EL (cell line): ENCODE measurements at places on chromosomes 2 and 18.

GRCh38 chr18:49747876-49748275 is 65.5 kb downstream of the ACAA2 start:
- DNase-seq, result peak; percentile 24

DNA sequence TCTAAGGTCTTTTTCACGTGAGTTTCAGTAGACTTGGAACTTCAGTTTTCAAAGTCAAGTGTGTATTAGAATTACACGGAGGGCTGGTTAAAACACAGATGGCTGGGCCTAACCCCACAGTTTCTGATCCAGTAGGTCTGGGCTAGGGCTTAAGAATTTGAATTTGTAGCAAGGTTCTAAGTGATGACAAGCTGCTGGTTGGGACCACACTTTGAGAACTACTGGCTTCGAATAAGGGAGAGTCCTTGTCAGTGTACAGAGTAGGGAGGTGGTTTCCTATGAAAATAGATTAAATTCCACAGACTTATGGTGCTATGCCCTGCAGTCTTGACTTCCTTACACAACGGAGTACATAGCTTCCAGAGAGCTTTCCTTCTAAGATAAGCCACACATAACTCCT is 4.5 kb downstream of the RHOB start:
- no peak for DNase-seq

GRCh38 chr18:54805571-54806334 is 22.5 kb upstream of the RAB27B start:
- DNase-seq, result peak; percentile 85

DNA sequence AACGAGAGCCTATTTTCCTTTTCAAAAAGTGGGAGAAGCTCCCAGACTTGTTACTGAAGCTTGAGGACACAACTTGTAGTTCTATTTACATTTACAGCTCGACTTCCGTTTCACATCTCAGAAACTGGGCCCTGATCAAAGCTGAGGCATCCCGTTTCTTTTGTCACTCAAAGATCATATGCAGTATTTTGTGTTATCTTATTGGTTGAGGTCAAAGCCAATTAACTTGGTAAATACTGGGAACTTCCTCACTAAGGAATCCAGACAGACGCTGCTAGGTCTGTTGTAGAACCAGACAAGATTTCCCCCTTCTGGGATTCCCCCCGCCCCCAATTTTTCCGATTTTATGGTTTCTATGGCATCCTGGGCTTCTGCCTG is 50.3 kb downstream of the TSN start:
- DNase-seq, result no peak

- DNase-seq, result no peak
Measured at GRCh38 chr2:94870440-94871225, 597 bp upstream of the TEKT4 start.

- DNase-seq, result peak; percentile 10
Measured at GRCh38 chr18:42078711-42079110, 123.7 kb downstream of the PIK3C3 start.

GRCh38 chr2:190069936-190070696 is 7.6 kb upstream of the MSTN start:
- peak; percentile 74 for DNase-seq

DNA sequence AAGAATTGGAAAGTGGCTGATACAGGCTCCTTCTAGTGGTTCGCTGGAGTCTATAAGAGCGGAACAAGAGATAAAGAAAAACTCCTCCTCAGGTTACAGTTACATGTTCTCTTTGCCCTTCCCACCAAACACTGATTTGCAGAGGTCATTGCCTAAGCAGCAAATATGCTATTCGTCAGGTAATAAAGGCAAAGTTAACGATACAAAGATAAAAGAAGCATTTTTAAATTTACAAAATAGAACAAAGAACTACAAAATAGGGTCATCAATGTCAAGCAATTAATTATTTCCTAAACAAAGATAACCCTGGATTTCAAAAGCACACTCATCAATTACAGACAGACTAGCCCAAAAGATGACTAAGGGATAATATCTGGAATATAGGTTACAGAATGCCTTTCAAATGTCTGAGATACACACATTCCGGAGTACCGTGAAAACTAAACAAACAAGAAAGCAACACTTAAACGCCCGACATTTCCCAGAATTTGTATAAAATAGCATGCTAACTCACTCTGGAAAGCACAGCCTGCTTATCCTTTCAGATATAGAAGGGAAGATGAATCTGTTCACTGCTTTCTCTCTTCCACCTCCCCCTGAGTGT is 186.4 kb downstream of the MREG start:
- DNase-seq, result peak; percentile 31

GRCh38 chr2:75560022-75560767 is 544 bp downstream of the EVA1A start:
- DNase-seq, result peak; percentile 44

DNA sequence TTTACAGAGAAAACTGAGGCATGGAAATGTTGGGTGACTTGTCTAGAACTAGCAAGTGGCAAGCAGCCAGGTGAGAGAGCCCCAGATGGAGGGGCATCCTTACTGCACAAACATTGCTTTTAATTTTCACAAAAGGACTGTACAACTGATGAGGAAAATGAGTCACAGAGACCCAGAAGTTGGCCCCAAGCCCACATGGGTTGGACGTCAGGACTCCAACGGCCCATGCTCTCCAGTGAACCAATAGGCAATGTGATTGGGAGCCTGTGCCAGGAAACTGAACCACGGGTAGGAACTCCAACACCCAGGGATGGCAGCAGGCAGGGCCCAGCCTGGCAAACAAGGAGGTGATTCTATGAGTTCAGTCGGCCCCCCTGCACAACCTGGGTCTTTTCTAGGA is 50.8 kb downstream of the PID1 start:
- no peak for DNase-seq
